ENCODE measurements at places on chromosomes 11 and 22.

DNA sequence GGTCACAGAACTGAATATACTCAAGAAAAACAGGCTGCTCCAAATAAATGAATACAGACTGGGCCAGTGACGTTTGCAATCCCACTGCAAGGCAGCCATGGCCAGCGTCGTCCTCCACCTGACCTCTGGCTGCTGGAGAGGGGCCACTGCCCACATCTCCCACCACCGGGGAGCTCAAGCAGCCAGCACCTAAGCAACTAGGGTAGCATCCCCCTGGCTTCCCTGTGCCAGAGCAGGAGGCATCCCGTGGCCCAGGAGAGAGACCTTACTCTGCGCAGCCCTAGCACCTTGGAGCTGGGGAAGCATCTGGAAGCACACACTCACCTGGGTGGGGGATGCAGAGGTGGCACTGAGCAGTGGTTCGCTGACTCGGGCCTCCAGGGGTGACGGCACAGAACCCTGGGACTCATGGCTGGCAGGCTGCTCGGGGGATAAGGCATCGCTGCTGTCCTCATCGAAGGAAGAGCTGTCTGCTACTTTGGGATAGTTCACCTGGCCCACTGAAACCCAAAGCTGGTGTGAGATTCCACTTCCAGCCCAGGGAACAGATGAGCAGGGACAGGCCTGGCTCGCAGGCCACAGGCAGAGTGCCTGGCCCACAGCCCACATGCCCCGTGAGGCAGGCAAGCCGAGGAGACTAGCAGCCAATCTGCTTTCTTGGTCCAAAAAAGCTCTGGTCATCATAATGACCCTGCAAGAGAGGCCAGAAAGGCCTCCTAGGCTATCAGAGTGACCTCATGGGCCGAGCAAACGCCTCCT, 53.7 kb downstream of the SGSM3 start:
- no peak for DNase-seq

- no peak for DNase-seq
These were observed 2226.5 kb upstream of the RAG2 start for GRCh38 chr11:38824573-38824972.

DNA sequence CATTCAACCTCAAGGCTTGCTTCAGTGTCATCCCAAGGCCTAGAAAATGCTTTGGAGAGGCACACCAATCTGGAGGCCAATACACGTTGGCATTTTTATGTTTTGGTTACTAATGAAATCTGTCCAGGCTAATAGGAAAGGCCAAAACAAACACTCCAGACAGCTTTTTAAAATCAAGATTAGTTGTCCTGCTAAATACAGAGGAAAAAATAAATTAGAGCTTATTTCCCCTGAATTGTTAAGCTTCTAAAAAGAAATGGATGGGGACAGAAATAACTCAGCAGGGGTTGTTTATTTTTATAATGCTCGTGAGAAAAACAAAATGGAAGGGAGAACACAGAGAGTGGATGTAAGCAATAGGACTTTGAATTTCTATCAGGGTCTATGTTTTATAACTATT, 438.5 kb upstream of the LRRC4C start:
- DNase-seq: no peak

GRCh38 chr22:29706486-29706885, 13.3 kb upstream of the CABP7 start:
- DNase-seq: no peak

GRCh38 chr22:37672206-37672919, 3.1 kb upstream of the LGALS1 start:
- DNase-seq: no peak

DNA sequence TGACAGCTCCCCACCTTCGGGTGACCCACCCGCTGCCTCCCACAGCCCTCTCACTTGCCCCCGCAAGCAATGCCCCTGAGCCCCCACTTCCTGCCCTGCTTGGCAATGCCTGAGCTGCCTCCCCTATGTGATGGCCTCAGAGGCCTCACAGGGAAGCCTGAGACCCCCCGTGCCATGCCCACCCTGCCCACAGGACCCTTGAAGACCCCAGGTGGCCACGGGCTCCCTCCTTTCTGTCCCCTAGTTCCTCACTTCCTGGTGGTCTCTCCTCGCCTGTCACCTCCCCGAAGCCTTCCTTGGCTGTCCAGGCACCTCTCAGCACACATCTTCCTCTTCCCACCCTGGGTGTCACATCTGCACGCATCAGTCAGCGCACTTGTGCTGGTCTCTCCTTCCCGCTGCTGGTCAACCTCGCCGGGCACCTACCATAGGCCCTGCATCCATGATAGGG, 90.5 kb downstream of the BRD1 start:
- no peak for DNase-seq

DNA sequence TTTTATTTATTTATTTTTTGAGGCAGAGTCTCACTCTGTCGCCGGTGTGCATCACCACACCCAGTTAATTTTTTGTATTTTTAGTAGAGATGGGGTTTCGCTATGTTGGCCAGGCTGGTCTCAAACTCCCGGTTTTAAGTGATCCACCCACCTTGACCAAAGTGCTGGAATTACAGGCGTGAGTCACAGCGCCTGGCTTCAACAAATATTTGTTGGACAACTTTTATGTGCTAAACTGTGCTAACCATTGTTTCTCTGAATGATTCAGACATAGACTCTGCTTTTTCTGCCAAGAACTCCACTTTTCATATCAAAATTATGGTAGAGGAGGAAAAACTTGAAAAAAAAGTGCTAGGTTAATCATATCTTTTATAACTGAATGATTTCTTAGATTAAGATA, 36.3 kb downstream of the MMP7 start:
- DNase-seq: no peak

- no peak for DNase-seq
These were observed 121.6 kb downstream of the BBOX1 start for GRCh38 chr11:27162237-27162636.

DNA sequence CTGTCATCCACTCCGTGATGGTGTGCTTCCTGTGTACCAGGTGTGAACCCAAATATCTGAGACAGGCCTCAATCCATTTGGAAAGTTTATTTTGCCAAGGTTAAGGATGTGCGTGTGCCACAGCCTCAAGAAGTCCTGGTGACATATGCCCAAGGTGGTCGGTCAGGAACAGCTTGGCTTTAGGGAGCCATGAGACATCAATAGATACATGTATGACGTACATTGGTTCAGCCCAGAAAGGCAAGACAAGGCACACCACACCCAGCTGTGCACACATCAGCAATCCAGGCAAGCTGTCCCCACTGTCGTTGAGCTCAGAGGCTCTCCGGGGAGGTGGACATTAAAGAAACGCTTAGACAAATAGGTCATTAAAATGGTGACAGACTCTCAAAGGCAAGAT, 56.8 kb upstream of the SHANK2 start:
- no peak for DNase-seq

DNA sequence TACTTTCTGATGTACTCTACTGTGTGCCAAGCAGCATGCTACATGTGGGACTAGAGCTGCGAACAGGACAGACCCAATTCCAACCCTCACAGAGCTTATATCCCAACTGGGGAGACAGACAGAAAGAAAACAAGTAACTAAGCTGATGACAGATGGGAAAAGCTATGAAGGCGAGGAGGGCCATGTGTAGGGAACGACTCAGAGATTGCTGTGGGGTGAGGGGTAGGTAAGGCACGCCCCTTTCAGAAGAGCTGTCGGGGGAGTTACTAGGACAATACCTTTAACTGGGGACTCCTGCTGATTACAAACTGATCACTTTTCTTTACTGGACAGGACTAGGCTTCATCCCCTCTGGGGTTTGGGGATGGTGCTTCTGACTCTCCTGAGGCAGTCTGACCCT, 48.9 kb downstream of the ST3GAL4 start:
- no peak for DNase-seq

DNA sequence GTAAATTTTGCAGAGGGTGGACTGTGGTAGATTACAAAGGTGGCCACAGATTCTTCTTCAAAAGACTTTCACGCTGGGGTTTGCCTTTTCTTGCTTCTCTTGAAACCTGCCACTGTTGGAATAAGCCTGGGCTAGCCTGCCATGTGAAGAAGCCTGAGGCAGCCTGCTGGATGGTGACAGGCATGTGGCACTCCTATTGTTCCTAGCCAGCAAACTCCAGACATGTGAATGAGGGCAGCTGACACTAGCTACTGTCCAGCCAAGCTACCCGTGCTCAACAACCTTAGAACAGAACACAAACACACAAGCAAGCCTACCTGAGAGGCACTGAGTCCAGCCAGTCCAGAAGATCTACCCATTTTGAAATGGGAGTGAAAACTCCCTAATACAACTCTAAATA, 322.7 kb upstream of the LARGE1 start:
- no peak for DNase-seq

GRCh38 chr22:49769691-49770546, 57.8 kb downstream of the BRD1 start:
- DNase-seq: no peak

GRCh38 chr11:71221201-71221600, 31.2 kb downstream of the SHANK2 start:
- no peak for DNase-seq

DNA sequence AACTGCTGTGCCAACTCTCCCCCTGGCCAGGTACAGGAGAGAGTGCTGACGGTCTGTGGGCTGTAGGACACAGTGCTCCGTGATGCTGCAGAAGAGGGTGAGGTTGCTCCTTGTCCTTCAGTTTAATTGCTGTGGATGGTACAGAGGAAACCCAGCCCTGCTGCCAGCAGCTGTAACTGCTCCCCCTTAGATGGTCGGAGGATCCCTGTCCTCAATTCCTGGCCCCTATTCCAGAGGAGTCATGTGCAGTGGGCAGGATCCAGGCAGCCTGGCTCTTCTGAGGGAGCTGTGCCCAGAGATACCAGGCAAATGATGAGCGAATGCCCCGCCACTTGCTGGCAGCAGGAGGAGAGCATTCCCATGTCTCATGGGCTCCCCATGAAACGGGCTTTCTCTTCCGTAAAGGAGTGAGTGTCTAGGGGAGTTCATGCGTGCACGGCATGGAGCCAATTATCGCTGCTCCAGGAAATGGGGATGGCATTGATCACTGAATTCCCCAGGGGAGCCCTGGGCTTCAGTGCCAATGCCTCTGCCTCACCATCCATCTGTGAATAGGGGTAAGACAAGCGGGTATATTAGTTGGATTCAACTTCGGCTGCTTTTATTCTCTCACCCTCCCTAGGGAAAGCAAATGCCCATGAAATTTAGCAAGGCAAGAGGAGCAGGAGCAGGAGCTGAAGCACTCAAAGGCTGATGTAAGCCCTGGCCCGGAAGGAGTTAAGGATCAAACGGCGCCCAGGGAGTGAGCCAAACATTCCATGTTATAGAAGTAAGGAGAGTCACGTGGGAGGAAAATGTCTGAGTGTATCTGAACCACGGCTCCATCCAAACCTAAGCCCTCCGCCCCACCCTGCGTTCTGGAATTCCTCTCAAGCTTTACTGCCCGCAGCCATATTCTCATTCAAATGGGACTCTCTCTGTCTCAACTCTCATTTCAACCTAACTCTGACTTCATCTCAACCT, 51.0 kb upstream of the CSNK2A3 start:
- no peak for DNase-seq

- no peak for DNase-seq
These were observed 33.5 kb upstream of the RASL10A start for GRCh38 chr22:29348956-29349355.

- no peak for DNase-seq
These were observed 395.6 kb downstream of the TENM4 start for GRCh38 chr11:79045018-79045799.

GRCh38 chr22:29284196-29284595, 16.1 kb downstream of the EWSR1 start:
- DNase-seq: no peak

DNA sequence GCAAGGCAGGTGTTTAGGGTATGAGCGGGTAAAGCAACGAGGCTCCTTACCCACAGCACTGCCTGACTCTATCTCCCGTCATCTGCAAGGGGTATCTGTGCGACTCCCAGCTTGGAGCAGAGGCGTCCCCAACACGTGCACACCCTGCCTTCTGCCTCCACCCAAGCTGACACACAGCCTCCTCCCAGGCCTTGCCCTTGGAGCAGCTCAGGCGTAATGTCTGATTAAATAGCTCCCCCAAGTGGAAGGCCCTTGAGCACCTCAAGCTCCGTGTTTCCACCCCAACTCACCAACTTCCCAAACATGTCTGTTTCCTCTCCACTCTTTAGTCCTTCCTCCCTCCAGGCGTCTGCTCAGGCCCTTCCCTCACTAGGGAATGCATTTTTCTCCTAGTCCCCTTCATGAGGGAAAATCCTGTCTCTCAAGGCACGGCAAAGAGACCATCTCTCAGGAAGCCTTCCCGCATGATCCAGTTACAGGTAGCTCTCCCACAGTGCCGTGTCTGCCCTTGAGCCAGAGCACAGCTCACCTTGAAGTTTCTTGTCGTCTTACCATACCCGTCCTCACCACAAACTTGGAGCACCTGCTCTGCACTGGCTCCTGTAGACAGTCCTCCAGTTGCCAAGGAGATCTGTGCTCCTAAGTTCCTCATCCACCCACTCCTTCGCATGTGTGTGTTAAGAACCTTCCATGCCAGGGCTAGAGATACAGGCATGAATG, 15.8 kb downstream of the CYB5R2 start:
- no peak for DNase-seq

DNA sequence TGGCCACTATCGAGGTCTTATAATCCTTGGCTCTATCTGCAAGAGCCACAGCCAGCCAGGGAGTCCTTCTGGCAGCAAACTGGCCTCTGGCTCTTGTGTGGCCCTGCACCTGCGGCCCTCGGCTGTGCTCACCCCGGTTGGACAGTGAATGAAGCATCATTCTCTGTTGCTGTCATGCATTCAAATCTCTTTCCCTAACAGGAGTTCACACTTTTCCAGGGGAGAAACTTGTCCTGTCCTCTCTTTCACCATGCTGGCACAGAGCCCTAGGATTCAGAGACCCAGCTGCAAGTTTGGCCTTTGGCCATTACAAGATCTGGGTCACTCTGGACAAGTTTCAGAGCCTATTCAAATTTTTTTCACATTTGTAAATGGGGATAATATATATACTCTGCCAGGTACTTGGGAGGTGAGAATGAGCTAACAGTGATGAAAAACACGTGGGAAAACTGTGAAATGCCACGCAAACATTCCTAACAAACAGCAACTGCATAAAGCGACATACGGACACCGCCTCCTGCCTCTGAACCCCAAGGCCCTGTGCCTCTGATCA, 34.2 kb downstream of the TMEM184B start:
- no peak for DNase-seq

GRCh38 chr22:36218648-36219193, 17.1 kb upstream of the APOL4 start:
- DNase-seq: no peak

DNA sequence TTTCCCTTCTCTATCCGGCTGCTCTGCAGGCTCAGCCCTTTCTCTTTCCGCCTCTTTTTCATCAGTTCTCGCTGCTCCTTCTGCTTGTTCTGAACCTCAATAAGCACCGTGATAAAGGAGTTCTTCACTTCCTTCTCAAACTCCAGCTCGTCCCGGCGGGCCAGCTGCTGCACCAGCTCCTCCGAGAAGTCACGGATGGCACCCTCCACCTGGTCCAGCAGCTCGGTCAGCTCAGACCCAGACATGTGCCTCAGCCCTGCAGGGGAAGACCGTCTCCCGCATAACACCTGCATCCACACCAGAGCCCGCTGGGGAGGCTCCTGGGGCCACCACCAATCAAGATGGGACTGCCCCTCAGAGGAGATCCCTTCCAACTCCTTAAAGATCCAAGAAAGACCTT, 40.2 kb downstream of the FEZ1 start:
- DNase-seq: no peak

Data from activated CD4-positive, alpha-beta T cell treated with anti-CD3 and anti-CD28 coated beads, Interleukin-2, amount 50 U/mL, for 24 hours (primary cell).